ENCODE measurements at places on chromosomes 16 and 17.
A peak's percentile ranks its signal among the peaks of the same experiment; 100 is the strongest.

DNA sequence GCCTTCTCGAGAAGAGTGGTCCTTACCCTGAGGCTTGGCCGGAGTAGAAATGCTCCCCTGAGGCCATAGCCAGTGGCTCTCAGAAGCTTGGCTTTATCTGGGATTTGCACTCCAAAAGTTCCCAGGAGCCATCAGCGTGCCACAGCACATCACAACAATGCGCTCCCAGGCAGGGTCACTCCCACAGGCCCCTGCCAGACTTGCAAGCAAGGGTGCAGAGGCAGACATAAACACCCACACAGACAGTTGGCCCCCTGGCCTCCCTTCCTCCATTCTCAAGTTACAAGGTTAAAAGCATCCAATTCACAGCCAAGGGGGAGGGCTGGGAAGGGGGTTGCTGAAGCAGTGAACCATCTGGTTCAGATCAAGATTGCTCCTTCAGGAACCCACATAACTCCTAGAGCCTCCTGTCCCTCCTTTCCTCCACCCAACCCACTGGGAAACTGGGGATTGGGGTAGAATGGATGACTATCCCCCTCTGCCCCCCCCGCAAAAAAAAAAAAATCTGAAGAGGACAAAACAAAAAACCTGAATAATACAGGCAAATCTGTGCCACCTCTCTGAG is 1.8 kb downstream of the ST3GAL2 start:
- DNase-seq, result no peak

GRCh38 chr17:27494192-27495091 is 38.2 kb downstream of the KSR1 start:
- DNase-seq, result no peak

GRCh38 chr16:28067604-28068379 is 4.3 kb upstream of the GSG1L start:
- DNase-seq, result no peak

DNA sequence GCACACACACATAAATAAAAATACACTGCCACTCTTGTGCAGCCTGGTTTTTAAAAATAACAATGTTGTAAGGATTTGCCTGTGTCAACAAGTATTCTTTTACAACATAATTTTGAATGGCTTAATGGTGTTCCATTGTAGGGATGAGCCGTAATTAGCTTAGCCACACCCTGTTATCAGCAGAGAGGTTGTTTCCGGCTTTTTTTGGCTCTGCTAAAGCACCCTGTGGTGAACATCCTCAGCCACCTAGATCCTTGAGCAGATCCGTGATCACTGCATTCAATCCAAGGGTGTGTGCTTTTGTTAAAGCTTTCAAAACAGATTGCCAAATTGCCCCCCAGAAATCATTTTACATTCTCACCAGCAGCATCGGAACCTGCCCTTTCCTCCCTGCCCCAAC is 7.0 kb downstream of the KATNB1 start:
- no peak for DNase-seq

DNA sequence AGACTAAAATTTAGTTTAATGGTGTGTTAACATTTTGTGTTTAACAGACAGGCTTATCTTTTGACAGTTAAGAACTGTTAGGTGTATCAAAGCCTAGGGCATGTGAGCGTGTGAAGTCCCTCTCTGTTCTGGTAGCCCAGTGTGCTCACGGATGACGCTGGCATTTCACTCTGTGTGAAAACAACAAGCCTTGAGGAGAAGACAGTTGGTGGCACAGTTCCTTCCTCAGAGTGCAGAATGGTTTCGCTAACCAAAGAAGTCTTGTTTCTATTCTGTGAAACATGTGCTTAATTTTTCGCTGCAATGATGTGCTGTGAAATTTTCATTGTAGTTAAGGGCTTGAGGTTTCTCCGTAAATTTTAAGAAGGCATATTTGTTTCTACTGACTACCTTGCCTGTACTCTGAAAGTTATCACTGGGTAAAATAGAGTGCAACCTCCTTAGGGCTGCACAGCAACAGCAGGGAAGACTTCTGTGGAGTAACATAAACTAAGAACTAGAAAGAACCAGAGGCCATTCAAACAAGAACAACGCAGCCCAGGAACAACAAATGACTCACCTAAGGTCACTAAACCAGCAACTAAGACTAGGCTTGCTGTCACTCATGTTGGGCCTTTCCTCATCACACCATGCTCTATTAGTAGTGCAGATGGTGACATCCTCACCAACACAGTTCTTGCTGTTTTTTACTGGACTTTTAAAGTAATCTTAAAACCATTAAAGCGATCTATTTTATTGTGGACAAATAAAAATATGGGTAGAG is 33.4 kb downstream of the BRD7 start:
- peak; percentile 56 for DNase-seq

GRCh38 chr16:54627616-54628015 is 303.0 kb upstream of the IRX5 start:
- no peak for DNase-seq

GRCh38 chr17:7856011-7856810 is 1.1 kb downstream of the NAA38 start:
- DNase-seq, result no peak

- DNase-seq, result no peak
These were observed 1.0 kb upstream of the EPN3 start for GRCh38 chr17:50531428-50532025.

GRCh38 chr17:82287868-82288801 is 14.6 kb upstream of the CSNK1D start:
- no peak for DNase-seq

DNA sequence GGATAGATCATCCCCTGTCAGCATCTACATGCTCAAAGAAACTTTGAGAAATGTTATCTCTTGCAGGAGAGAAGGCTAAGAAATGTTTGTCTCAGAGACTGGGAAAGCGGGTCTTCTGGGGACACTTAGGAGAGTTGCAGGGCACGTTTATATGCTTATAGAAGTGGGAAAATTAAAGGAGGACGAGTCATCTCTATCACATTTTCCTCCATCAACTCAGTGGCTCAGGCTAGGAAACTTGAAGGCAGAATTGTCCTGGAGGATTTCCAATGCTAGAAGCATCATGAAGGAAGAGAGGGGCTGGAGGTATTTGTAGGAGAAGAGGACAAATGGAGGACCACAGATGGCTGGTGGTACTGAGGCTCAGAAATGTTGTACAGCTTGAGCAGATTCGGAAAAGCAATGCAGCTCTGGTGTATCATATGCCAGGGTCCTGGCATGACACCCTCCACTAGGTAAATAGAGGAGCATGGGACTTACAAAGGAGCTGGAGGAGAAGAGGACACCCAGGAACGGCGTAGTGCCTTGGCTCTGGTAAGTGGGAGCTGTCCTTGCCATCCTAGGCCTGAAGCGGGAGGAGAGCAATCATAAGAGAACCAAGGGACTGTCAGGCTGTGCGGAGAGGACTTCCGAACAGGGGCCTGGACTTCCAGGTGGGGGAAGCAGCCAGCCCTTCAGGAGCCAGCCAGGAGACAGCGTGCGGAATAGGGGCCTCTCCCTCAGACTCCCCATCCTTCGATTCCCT is 4.5 kb upstream of the HS3ST3B1 start:
- DNase-seq, result no peak

DNA sequence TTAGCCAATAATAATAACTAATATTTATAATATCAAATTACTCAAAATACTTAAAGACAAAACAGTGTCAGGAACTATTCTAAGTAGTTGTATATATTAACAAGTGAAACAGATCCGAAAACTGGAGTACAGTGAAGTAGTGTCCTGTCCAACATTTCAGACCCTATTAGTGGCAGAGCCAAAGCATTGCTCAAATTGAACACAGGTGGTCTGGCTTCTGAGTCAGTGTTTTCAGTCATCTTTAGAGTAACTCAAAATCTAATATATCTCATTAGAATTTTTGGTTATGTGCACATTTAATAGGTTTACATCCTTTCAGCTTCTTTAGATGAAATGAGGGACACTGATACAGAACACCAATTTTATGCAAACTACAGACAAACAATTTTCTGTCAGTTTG is 652.5 kb downstream of the CDH11 start:
- DNase-seq, result no peak

DNA sequence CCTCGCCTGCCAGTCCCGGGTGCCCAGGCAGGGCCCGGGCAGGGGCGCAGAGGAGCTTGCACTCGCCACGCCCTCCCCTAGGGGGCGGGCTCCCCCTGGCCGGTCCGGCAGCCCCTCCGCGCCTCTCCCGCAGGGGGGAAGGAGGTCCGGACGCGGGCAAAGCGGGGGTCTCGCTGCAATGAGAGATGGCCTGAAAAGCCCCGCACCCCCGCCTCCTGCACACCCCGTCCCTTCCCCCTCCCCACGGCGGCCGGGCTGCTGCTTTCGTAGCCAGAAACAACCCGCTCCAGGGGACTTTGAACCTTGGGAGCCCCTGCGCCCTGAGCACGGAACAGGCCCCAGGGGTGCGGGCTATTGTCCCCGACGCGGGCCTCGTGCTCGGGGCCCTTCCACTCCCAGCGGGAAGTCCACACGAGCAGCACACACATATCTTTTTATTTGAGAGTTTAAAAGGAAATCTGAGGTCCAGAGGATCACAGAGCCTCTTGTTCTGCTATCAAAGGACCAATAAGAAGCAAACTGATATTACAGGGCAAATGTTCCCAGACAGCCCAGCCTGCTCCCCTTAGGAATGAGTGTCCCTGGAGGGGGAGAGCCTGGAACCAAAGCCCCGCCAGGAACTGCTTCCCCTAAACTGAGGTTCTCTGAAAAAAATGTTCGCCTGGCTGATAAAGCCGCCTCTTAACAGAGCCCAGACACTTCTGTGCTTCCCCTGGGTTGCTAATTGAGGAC is 5.8 kb upstream of the CBX4 start:
- peak; percentile 43 for DNase-seq

GRCh38 chr17:27807567-27808470 is 7.5 kb upstream of the NOS2 start:
- peak; percentile 82 for DNase-seq

DNA sequence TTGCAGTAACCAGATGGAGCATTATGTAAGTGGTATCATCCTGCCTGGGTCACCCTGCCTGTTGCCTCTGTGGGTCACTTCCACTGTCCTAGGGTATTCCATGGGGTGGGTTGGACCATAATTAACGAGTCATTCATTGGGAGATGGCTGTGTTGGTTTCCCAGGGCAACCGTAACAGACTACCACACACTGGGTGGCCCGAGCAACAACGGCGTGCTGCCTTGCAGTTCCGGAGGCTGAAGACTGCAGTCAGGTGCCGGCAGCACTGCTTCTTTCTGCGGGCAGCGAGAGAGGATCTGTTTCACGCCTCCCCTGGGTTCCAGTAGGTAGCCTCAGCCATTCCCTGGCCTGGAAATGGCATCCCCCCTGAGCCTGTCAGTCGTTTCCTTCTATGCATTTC is 28.9 kb upstream of the CMIP start:
- no peak for DNase-seq

- no peak for DNase-seq
These were observed 110.7 kb downstream of the RAP1GAP2 start for GRCh38 chr17:2906901-2907300.

DNA sequence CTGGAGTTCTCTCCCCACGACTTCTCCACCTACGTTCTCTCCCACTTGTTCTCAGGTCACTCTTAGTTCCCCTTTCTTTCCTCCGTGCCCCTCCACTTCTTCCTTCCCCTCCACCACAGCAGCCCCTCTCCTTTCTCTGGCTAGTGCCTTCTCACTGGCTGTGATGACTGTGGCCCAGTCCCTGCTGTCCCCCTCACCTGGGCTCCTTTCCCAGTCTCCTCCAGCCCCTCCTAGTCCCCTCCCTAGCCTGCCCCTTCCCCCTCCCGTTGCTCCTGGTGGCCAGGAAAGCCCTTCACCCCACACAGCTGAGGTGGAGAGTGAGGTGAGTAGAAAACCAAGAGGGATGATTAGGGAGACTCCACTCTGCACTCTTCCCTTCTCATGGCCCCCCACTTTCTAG is 3.4 kb downstream of the COA3 start:
- no peak for DNase-seq

DNA sequence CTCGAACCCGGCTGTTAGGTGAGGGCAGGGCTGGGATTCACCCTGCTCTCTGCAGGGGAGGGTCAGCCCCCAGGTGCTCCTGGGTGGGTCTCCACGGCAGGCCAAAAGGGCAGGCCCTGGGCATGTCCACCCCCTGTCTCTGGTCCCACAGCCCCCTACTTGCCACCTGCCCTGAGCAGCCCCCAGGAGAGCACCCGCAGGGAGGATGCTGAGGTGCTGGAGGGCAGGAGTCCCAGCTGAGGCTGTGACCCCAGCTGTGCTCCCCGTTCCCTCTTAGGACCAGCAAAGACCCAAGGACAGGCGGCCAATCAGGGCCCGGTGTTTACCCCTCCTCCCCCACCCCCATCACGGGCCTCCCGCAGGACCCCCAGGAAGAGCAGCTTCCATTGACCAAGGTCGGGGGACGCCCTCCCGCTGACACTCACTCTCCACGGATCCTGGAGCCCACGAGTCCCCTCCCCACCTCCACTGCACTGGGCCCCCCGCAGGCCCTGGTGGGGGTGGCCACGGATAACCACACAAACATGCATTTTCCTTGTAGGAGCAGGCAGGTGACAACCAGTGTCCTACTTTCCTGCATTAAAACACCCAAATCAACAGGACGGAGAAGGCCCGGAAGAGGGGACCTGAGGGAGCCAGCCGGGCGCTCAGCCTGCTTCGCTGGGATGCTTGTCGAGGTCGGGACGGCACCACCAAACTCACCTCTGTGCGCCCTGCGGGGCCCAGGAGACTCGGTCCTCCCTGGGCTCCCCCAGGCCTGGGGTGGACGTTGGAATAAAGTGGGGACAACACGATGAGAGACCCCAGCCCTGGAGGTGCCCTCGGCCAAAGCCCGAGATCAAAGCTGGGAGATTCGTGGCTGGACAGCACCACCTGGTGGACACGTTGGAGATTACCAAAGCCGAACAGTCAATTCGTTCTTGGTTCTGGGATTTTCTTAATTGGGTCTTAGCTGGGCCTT is 22.5 kb upstream of the ENPP7 start:
- peak; percentile 77 for DNase-seq

DNA sequence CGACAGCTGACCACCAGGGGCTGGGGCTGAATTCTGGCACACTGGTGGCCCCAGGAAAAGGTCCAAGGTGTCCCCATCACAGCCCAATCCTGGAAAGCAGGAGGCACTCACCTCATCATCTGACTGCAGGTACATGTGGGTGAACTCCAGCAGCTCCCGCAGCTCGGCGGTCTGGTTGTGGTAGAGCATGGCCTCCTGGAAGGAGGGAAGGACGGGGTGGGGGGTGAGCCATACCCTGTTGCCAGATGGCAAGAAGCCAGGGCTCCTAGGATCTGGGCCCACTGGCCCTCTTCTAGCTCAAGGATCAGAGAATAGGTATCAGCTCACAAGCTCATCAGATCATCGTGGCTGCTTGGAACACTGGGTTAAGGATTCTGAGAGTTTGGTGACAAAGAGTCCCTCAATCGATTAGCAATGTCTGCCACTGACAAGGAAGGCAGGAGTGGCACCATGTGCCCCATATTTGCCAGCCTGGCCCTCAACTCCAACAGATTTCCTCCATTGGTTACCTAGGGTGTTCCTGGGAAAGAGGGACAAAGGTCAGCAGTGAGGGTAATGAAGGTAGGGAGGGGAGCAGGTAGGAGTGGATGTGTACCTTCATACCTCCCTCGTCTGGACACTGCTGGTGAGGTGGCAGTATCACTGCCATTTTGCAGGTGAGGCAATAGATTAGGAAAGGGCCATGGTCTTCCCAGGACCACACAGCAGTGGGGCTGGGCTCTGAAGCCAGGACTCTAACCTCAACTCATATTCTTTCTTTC is 4.9 kb downstream of the P3H4 start:
- no peak for DNase-seq

- no peak for DNase-seq
These were observed 5.7 kb upstream of the MINK1 start for GRCh38 chr17:4827399-4827798.

GRCh38 chr16:4046221-4046620 is 70.0 kb downstream of the ADCY9 start:
- DNase-seq, result no peak

- DNase-seq, result no peak
These were observed 9.2 kb downstream of the GRIN2A start for GRCh38 chr16:10172848-10173655.

- DNase-seq, result no peak
These were observed 54.6 kb downstream of the PRKCA start for GRCh38 chr17:66357037-66357436.

All from CD4-positive, alpha-beta T cell (primary cell).